SK-MEL-5 (cell line): ENCODE measurements at places on chromosomes 3 and 15.

- no peak for DNase-seq
Observed at GRCh38 chr15:74367296-74367854, at the start of gene CYP11A1. Gene CYP11A1, minus strand, starts transcription at chr15:74367646. Its CDS starts 61 bp downstream, at chr15:74367585.

GRCh38 chr3:32506466-32506865 is 3.8 kb upstream of the CMTM6 start:
- DNase-seq = no peak

DNA sequence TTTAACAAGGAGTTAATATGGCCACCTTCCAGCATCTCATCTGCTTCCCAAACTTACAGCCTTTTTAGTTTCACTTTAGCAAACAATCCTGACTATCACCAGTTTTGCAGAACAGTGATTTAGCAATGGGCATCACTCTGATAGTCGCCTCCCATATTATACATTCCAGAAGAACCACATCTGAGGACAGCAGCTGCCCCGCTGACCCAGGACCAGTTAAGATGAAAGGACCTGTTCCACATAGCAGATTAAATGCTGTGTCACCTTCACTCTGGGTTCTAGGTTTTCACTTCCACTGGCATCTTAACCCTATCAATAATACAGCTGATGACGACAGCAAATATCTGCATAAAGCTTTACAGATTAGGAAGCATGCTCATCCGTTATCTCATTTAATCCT is 99.8 kb downstream of the TRIM69 start:
- no peak for DNase-seq

DNA sequence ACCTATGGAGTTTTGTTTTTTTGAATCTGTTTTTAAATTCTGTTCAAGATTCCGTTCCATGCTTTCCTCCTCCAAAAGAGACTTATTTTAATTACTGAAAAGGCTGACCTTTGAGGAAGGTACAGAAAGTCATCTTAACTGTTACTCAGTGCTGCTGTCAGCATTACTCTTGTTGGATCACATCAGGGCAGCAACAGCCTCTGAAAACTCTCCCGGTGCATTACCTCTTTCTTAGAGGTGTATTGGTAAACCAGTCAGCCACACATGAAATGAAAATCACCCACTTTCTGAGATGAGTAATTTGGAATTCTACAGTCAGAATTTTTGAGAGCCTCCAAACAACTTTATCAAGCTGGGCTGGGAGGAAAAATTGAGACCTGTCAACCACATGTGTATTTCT is 88.5 kb upstream of the LIMD1 start:
- DNase-seq = no peak

- DNase-seq = no peak
Observed at GRCh38 chr3:14602006-14602803, 49.4 kb upstream of the CCDC174 start.
